ENCODE measurements at places on chromosomes 4 and X.

DNA sequence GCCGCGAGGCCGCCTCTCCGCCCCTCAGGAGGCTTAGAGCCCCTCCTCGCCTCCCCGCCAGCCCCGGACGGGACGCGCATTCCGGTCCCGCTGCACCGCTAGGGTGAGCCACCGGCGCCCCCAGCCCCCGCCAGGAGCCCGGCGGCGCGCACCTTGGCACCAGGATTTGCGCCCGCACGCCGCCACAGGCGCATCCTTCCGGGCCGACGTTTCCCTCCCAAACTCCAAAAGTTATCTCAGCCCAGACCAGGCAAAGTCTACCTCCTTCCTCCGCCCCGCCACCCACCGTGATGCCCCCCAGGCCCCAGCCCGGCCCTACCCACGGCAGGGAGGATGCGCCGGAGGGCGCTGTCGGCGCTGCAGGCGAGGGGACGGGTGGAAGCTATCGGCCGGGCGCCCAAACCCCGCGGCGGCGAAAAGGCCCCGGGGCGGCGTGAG lies 538 bp downstream of the SCML2 start:
- DNase-seq, result no peak

GRCh38 chrX:40263014-40263560 lies 165.3 kb upstream of the BCOR start:
- no peak for DNase-seq

DNA sequence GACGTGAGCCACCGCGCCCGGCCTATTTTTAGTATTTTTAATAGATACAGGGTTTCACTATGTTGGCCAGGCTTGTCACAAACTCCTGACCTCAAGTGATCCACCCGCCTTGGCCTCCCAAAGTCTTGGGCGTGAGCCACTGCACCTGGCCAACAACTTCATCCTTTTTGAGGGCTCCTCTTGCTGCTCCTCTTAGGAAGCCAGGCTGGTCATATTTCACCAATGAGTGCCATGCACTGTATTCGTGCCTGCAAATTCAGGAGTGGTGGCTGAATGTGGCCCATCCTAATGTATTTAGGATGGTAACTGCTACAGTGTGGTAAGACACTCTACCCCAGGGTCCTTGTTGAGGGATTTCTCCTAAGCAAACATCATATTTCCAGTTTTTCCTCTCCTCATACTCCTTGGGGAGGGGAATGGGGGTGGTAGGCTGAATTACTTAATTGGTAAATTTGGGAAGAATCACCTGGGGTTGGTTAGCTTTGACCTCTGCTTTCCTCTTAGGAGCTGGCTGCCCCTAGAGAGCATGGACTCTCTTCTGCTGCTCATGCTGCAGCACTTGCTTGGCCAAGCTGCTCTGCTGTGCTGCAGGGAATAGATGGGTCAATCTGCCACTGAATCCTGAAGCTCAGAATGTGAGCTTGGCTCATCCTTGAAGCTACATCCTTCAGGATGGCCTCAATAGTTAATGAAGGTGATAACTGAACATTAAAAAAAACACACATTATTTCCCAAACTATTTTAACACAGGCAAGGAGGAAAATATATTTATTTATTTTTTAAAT lies 167.4 kb downstream of the HS3ST1 start:
- no peak for DNase-seq

GRCh38 chr4:3291969-3292570 lies 751 bp upstream of the RGS12 start:
- DNase-seq, result no peak

- peak; percentile 20 for DNase-seq
Measured at GRCh38 chr4:145936142-145936996, 2.3 kb downstream of the ZNF827 start.

DNA sequence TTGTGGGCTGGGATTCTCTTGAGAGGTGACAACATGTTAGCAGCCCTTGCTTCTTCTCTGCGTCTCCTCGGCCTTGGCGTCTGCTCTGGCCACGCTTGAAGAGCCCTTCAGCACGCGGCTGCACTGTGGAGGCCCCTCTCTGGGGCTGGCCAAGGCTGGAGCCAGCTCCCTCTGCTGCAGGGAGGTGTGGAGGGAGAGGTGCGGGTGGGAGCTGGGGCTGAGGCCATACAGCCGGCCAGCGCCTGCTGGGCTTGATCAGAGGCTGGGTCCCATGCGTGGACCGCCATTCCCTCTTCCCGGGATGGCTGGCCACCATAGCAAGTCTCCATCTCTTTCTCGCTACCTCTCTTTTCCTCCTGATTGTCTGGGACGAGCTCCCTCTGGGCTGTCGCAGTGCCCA lies 539.0 kb downstream of the PCDH7 start:
- DNase-seq, result no peak

DNA sequence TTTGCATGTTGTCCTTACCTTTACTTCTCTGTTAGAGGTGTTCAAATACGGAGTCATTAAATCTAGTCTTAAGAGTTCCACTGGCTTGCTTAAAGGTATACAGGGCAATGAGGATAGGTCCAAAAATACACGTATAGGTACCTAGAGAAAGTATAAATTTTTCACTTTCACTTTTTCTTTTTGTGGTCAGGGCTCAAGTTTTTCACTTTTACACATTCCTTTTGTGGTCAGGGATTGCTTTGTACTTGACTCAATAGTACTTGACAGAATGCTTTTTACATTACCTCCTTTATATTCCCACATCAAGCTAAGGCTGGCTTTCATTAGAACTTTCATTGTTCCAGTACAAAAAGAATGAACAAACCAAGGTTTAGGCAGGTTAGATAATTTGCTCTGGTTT lies 21.7 kb downstream of the TMEM184C start:
- DNase-seq, result no peak

GRCh38 chr4:93747220-93747619 lies 81.3 kb upstream of the ATOH1 start:
- no peak for DNase-seq

- DNase-seq, result no peak
Measured at GRCh38 chr4:121765368-121765705, 373 bp upstream of the SMIM43 start.

GRCh38 chr4:5127556-5127955 lies 76.3 kb downstream of the STK32B start:
- no peak for DNase-seq

DNA sequence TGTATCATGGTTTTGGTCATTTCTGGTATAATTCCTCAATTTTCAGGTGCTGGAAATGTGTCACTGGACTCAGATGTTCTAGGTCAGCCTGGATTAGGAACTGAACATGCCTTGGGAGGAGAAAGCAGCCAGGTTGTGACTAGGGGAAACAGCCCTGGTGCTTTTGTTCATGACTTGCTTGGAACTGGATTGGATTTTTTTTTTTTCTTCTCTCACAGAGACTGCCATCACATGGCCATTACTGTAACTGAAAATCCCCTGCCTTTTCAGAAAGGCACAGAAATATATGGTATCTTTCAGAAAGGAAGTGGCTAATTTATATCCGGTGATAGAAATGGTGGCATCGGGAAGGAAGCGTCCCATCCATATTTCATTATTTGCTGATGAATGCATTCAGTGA lies 34.6 kb downstream of the SEPTIN11 start:
- DNase-seq, result no peak

DNA sequence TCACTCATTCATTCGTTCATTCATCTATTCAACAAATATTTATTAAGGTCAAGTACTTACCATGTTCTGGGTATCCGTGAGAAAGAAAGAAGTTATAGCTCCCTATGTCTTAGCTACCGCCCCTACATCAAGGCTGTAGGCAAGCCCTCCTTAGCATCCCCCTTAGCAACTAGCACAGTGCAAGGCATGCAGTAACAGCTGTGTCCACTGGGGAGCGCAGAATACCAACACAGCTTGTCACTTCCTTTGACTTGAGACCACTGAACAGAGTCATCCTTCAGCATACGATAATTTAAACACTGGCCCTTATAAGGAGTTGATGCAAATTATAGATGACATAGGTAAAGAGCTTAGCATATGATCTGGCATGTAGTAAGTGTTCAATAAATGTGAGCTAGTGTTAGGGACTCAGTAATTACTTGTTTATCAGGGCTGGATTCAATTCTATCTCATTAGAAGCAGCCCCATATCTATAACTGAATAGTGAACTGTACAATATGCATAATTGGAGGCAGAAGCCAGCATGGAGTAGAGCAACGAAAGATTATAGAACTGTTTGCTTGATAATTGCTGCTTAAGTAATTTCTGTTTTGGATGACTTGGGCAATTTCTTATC lies 8.7 kb downstream of the KIAA1210 start:
- DNase-seq, result peak; percentile 1

GRCh38 chr4:38572793-38573192 lies 91.2 kb upstream of the KLF3 start:
- DNase-seq, result no peak

- no peak for DNase-seq
Measured at GRCh38 chr4:145799223-145799622, 119.3 kb downstream of the C4orf51 start.

DNA sequence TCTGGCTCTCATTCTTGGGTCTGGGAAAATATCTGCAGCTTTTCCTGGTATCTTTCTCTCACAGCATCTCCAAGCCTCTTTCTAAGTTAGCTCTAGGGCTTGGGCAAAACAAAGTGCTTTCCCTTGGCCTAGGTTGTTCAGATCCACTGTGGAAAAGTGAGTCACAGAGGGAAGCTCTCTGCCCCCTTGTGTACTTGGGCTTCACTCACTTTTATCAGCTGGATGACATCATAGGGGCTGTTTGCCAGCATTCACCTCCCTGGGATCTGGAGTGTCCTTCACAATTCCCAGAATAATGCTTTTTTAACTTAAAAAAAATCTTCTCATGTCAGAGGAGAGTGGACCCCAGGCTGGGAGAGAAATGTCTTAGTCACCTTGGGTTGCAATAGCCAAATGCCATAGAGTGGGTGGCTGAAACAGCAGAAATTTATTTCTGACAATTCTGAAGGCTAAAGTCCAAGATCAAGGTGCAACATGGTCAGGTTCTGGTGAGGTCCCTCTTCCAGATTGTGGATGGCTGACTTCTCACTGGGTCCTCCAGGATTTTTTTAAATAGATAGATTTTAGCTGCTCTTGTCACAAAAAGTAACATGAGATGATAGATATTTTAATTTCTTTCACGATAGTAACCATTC lies 247.8 kb downstream of the SH2D1A start:
- DNase-seq, result no peak

DNA sequence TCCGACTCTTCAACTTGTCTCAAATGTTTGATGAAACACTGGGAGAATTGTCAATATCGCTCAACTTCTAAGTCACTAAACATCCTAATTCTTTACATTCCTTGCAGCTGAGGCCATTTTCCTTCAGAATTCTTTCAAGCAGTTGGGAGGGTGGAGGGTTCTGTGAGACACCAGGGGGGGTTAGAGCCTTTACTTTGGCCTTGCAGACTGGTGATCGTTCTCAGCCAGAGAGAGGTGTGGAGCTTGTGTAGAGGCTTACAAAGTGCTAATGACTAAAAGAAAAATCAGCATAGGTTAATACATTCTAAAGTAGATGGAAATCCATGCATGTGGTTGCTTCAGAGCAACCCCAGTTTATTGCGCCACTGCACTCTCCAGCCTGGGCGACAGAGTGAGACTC lies 21.3 kb upstream of the SOX3 start:
- no peak for DNase-seq

GRCh38 chrX:1281521-1281920 lies 12.9 kb downstream of the CSF2RA start:
- DNase-seq, result no peak

DNA sequence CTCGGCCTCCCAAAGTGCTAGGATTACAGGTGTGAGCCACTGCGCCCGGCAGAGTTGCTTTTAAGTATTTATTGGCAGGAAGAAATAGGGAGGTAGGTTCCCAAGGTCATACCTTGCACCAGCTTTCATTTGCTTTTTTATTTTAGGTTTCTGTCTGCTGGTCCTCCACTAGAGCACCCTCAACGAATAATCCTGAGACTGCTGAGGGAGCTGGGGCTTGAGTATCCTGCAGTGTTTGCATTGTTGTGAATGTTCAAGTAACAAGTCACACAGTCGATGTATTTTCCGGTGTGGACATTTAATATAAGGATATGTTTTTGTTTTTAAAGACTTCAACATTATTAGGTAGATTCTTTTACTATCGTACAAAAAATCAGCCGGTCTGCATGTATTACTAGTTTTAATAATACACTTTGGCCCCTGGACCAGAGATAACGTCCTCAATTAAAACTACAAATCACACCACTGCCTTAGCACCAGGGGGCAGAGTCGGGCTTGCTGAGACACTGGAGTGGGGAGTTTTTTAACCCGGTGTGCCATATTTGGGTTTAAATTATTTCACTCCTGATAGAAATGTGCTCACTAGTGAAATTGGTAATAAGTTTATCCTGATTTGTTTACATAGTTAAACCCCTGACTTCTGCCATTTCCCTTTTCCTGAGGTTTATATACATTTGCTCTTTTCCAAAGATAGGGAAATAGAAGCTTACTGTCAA lies 11.6 kb downstream of the SMIM20 start:
- DNase-seq, result no peak

DNA sequence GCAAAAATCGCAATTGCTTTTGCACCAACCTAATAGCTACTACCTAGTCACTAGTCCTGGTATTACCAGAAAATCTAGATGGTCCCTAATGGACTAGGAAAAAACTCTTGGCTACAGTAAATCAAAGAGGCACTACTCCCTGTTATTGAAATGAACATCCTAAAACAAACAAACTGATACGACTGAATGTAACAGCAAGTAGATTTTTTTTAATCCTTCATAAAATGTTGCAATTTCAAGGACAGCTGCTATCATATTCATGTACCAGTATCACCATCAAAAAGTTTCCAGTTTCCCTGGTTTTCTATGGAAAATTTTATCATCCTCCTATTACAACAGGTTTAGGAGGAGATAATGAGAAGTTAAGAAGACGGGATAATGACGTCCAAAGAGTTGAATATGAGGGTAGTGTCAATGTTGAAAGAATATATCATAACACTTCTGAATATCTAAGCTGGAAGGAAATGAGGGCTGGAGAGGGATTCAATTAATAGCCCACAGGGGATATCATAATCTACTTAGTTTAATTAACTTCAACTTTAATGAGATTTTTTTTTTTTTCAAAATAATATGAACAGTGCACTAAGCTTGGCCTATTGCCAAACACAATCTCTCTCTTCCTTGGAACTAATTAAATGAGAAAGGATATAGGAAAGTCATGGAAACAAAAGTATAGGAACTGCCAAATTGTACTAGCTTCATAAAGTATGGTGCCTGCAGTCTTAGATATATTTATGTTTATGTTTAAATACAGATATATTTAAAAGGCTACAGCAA lies 94.8 kb upstream of the SMIM10 start:
- DNase-seq, result no peak

DNA sequence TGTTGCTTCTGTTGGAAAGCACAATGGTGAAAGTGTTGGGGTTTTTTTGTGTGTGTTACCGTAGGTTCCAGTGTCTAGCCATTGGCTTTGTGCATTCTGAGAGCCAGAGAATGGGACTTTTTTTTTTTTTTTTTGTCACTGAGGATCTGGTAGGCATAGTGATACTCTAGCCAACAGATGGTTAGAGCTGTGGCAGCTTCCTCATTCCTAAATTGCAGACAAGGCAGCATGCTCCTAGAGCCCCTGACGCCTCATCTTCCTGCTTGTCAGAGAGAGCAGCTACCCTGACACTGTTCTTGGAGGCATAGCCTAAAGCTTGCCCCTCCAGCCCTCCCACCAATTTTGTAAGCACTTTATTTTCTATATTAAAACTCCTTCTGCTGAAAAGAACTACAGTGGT lies 27.0 kb downstream of the ARHGEF9 start:
- no peak for DNase-seq

GRCh38 chr4:55184600-55185523 lies 59.5 kb upstream of the KDR start:
- no peak for DNase-seq

- no peak for DNase-seq
Measured at GRCh38 chr4:48051078-48051477, 34.5 kb downstream of the NIPAL1 start.

- DNase-seq, result no peak
Measured at GRCh38 chr4:139660568-139661043, 5.0 kb upstream of the MGST2 start.
